Nasal cavity respiratory epithelium epithelial cell of viscerocranial mucosa (primary cell): ENCODE measurements at places on chromosomes 1 and 21. TPM values are rescaled to one million over a fixed set of nuclear protein-coding genes. Genes with fewer than 3 reads are reported as not detected.

The NTNG1 gene
- total RNA-seq, result 5.1 and 5.4 TPM in 2 replicates

The FAM78B gene
- under 0.01 and 0.28 TPM in 2 replicates for total RNA-seq

The GJB5 gene
- 54.4 and 77.9 TPM in 2 replicates for total RNA-seq

The CLIC6 gene
- total RNA-seq, result under 0.01 and 0.71 TPM in 2 replicates

The IVL gene
- total RNA-seq, result 18.8 and 30.8 TPM in 2 replicates
